ENCODE measurements at places on chromosomes 5 and 9.

- no peak for DNase-seq
Observed at GRCh38 chr5:103445426-103446035, 117.1 kb downstream of the NUDT12 start.

- no peak for DNase-seq
Observed at GRCh38 chr5:44538797-44539601, 149.8 kb upstream of the FGF10 start.

GRCh38 chr5:102295534-102296177, 428 bp downstream of the SLCO4C1 start:
- DNase-seq = no peak

GRCh38 chr9:113649054-113649453, 185.5 kb downstream of the RGS3 start:
- peak; percentile 95 for DNase-seq

DNA sequence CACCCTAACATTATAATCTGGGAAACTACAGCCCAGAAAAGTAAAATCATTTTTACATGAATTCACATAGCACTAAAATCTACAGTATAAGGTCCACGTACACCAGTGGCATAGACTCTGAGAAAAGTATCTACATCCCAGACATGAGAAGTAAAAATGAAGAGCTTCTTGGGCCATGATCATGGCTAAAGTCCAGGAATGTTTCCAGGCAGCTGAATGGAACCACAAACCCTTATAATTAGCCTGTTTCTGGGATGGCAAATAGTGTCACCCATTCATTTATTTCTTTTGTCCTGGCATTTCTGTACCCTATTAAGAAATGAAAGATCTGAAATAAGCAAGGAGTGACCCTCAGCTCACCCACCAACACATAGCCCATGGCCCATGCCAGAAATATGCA, 217.9 kb downstream of the SPOCK1 start:
- no peak for DNase-seq

GRCh38 chr9:27352457-27353165, 55.7 kb upstream of the EQTN start:
- DNase-seq = peak; percentile 71

Data from Ammon's horn (tissue), 1 donor.